Left lung (tissue), 14 donors: ENCODE measurements at places on chromosomes 2 and 18. TPM values are rescaled to one million over a fixed set of nuclear protein-coding genes. Genes with fewer than 3 reads are reported as not detected.

DIPK1C gene
- 0.30 TPM for polyA plus RNA-seq

MEP1B gene
- 0.07 TPM for polyA plus RNA-seq

DNA sequence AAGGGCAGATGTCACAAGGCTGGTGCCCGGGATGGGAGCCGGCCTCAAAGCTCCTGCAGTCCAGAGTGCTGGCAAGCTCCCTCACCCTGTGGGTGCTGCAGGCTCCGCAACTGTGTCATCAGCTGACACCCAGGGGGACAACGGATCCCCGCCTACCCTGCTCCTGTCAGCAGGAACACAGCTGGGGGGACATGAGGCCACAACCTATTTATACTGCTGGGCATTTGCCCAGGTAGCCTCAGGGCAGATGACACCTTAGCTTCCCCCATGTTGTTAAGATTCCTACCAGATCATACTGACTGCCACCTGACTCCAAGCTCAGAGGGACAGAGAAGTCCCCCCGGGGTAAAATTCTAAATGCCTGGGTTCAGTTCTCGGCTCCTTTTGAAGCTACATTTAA is 1.2 kb downstream of the ANKRD23 start:
- H3K4me1 ChIP-seq = peaks cover 11% of the 10 kb centered on the region
- no peak overlapping the region for H3K4me3 ChIP-seq
- no peak overlapping the region for H3K27ac ChIP-seq
- DNase-seq = no peak
- no peaks in the 10 kb centered on the region for H3K36me3 ChIP-seq
- H3K27me3 ChIP-seq = no peaks in the 10 kb centered on the region

DNA sequence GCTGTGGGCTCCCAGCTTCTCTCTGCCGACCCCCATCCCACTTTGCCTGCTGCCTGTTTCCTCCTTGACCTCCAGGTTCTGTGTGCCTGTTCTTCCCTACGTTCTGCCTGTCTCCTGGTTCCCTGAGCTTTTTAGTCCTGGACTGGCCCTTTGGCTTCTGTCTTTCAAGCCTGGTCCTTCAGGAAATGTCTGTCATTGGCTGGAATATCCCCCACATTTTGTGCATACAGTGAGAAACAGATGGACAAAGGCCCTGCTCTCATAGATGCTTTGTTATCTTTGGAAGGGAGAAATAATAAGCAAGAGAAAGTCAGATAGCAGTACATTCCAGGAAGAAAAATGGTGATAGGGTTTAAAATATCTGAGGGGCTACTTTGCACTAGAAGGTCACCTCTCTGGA is 5.7 kb downstream of the MGAT5 start:
- H3K36me3 ChIP-seq = peaks cover 2% of the 10 kb centered on the region
- DNase-seq = no peak
- no peak overlapping the region for H3K4me3 ChIP-seq
- H3K27me3 ChIP-seq = no peaks in the 10 kb centered on the region

DNA sequence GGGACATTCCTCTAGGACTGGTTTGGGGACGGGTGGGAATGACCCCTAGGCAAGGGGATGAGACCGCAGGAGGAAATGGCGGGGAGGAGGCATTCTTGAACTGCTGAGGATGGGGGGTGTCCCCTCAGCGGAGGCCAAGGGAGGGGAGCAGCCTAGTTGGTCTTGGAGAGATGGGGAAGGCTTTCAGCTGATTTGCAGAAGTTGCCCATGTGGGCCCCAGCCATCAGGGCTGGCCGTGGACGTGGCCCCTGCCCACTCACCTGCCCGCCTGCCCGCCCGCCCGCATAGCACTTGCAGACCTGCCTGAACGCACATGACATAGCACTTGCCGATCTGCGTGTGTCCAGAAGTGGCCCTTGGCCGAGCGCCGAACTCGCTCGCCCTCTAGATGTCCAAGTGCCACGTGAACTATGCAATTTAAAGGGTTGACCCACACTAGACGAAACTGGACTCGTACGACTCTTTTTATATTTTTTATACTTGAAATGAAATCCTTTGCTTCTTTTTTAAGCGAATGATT is 4.9 kb downstream of the INHBB start:
- H3K4me1 ChIP-seq = peaks cover 5% of the 10 kb centered on the region
- no peak for DNase-seq
- H3K27me3 ChIP-seq = peaks cover 62% of the 10 kb centered on the region
- no peak overlapping the region for H3K4me3 ChIP-seq
- H3K27ac ChIP-seq = no peak overlapping the region
- no peaks in the 10 kb centered on the region for H3K36me3 ChIP-seq

- no peaks in the 10 kb centered on the region for H3K27me3 ChIP-seq
- no peak overlapping the region for H3K4me3 ChIP-seq
- no peak overlapping the region for H3K27ac ChIP-seq
- no peaks in the 10 kb centered on the region for H3K4me1 ChIP-seq
Measured at GRCh38 chr2:169667583-169667982, 26.6 kb downstream of the CFAP210 start.

CFC1 gene
- polyA plus RNA-seq = 6.3 TPM

CREG2 gene
- polyA plus RNA-seq = 0.50 TPM

DNA sequence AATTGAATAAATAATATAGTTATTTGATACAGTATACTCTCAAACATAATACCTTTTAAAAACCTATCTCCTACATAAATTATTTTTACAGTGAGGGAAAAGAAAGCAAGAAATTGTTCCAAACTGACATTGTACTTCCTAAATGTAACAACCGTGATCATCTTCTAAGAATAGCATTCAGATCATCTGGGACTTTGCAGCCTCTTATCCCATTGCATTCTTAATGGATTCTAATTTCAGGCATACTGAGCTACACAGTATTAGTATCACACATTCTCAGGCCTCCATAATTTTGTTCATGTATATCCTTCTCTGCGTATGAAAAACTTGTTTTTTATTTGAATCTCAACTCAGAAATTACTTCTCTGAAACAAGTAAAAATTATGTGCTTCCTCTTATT is 1134.7 kb upstream of the CDH2 start:
- no peaks in the 10 kb centered on the region for H3K4me1 ChIP-seq
- no peaks in the 10 kb centered on the region for H3K27me3 ChIP-seq
- DNase-seq = no peak
- H3K27ac ChIP-seq = no peak overlapping the region

GRCh38 chr2:144890828-144891227 is 370.9 kb upstream of the ZEB2 start:
- no peaks in the 10 kb centered on the region for H3K36me3 ChIP-seq
- no peak overlapping the region for H3K27ac ChIP-seq
- DNase-seq = no peak

DNA sequence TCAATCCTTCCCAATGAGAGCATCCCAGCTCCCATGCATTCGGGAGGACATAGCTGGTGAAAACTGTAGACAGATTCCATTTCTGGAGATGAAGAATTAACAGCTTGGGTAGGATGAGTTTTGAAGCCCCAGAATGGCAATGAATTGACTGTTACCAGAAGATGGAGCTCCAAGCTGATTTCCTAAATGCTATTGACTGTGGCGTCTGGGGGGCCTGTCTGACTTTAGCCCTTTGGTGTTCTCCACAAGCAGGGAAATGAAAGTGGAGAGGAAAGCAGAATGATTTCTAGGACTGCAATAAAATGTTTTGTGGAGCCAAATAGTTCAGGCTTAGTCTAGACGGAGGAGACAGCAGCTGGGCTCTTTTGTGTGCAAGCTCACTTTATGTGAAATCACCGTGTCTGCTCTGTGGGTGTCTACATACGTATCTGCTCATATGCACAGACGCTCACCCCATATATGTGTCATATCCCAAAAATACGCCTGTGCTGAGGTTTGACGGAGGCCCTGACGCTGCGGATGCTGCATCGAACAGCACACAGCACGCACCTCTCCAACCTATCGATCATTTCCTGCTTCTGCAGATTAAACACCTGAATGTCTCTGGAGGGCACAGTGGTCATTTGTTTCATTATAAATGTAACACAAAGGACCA is 166.4 kb upstream of the PXDN start:
- DNase-seq = no peak
- H3K27ac ChIP-seq = no peak overlapping the region
- no peaks in the 10 kb centered on the region for H3K27me3 ChIP-seq

DNA sequence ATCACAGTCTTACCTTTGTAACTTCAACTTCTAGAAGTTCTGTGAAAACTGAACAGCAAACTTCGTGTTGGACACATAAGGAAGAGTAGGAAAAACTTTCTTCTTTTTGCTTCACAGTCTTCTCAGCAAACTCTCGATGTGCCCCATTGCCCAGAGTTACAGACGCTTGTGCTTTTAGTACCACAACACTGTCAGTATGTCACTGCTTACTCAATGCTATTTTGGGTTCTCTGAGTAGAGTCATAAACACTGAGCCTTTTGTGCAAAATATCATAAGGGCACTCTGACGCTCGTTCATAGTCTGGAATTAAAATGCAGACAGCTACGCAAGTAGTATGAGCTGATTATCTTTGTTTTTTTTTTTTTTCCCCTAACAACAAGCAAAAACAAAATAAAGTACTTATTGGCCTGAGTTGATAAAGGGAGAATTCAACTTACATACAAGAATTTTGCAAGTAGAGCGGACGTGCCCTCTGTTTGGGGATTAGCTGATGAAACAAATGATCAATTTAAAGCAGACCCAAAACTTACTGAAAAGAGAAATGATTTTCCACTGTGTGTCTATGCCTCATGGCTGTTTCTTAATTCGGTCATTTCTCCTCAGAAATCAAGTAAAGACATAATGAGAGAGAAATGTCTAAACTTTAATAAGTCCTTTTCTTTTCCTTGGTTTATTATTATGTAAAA is at the start of gene CDH19:
Gene CDH19, minus strand, starts transcription at position 150 of the 687 bp plus-strand sequence. CDS start 31,886 bp downstream, outside the sequence.
- no peaks in the 10 kb centered on the region for H3K4me1 ChIP-seq
- no peak within 1 kb of the TSS for H3K4me3 ChIP-seq
- no peaks in the 10 kb centered on the region for H3K36me3 ChIP-seq
- no peak within 1 kb of the TSS for H3K27ac ChIP-seq
- DNase-seq = no peak

SCN3A gene
- polyA plus RNA-seq = 0.99 TPM
